ENCODE measurements at places on chromosomes 5 and 9. TPM values are rescaled to one million over a fixed set of nuclear protein-coding genes. Genes with fewer than 3 reads are reported as not detected.

The NEURL1B gene
- 0.05 TPM for total RNA-seq

GRCh38 chr9:129163753-129164152, 14.3 kb downstream of the IER5L start:
- DNase-seq = no peak

The IL13 gene
- total RNA-seq = 231 TPM

DNA sequence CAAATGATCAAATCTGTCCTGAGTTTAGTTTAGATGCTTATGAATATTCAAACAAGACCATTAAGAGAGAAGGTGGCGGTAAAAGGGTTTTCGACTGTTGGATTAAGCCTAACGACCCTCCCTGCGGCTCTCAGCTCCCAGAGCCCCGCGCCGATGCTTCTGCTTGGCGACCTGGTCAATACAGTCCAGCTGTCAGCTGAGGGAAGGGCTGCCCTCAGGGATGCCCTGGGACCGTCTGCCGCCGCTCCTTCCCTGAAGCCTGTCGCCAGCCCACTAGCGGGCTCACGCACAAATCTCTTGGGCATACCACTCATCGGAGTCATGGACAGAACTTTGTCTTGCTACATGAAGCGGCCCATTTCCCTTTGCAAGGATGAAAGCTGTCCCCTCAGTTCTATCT, 136.6 kb upstream of the RAPGEF1 start:
- DNase-seq = no peak

DNA sequence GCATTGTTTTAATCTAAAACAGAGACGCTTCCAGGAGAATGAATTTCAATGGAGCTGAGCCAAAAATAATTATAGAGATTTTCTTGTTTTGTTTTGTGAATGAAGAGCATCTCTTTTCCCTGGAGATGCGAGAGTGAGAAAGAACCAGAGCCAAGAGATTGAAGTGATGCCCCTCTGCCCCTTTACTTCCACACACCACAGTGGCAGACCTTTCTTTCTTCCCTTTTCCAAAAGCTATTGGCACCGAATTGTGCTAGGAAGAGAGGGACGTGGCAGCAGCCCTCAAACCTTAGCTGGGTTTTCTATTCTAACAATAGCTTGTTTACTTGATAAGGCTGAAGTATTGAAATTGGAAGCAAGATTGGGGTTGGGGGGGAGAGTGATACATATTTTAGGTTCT, 133.0 kb upstream of the TMEM161B start:
- DNase-seq = no peak

GRCh38 chr5:99936911-99937310, 598.3 kb upstream of the FAM174A start:
- DNase-seq = no peak

GRCh38 chr9:32589083-32589723, 16.2 kb upstream of the NDUFB6 start:
- DNase-seq = no peak

GRCh38 chr5:88683506-88684135, 199.4 kb downstream of the MEF2C start:
- peak; percentile 64 for DNase-seq

DNA sequence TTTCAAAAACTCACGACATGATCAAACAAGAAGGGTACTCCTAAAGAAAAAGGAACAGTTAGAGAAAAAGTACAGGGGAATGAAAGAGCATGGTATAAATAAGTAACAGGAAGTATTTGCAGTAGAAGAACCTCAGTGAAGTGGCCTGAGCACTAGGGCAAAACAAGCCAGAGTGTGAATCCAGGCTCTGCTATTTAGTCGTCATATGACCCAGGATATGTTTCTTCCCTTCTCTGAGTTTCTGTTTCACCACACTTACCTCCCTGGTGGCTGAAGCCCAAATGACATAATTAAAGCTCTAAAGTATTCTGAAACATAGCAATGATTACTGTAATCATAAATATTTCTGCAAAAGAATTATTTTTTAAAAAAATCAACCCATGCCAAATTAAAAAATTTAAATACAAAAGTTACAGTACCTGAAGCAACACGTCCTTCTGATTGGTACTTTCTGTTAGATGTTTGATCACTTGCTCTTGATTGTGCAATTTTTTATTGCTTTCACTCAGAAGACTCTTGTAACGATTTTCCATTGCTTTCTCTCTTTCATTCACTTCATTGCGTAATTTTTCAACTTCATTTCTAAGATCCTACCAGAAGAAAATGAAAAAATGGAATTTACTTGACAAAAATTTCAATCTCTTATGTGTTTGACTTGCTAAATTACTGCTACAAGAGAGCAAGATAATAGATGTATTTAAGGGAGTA, 88.9 kb downstream of the CDK5RAP2 start:
- no peak for DNase-seq

DNA sequence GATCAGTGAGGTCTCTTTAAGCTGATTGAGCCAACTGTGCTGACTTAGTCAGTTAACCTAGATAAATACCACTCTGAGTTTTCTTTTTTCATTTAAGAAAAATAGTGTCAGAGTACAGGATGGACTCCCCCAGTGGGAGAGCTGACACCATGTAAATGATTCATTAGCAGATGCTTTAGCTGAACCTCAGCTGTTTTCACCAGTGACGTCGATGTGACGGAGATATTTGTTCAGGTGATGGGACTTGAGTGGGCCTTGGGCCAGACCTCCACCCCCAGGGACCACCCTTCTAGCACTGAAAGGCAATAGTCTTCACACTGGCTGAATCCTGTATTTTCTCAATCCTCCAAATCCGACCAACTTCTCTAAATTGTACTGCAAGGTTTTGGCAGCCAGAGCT, 196.1 kb downstream of the GAS1 start:
- no peak for DNase-seq

DNA sequence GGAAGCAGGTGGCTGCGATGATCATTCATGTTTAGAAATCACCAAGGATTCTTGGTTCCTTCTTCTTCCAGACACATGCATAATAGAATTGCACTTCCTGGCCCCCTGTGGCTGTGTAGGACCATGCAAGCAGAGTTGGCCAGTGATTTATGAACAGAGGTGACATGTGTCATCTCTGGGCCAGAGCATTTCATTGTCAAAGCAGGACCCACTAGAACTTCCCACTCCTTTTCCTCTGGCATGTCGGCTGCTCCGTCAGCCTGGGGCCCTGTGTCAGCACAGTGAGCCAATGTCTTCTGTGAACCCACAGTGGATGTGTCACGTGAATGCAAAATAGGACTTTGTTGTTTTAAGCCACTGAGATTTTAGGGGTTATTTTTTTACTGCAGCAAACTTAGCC, 59.2 kb downstream of the HSD17B3 start:
- no peak for DNase-seq

- no peak for DNase-seq
Observed at GRCh38 chr5:154483654-154484392, 5.8 kb upstream of the HAND1 start.

DNA sequence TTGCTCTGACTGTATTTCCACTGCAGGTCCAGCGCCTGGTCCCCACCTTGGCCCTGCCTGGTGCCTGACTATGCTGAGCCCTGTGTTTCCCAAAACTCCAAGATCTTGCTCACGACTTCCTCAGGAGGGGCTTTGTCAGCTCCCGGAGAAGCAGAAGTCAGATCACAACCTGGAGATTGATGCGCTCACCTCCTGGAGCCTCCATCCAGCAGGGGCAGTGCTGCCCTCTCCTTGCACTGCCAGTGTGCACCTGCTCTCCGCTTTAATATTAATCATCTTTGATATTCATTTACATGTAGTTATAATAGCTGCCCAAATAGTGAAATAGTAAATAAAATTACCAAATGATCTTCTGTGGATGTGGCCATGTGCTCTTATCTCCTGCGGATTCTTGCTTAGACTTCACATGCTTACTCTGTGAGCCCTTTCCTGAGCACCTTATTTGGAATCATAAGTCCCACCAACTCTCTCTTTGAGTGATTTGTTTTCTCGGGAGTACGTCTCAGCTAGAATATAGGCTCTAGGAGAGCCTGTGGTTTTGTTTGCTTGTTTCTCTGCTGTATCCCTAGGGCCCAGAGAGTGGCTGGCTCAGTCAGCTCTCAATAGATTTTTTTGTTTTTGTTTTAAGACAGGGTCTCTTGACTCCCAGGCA, 17.4 kb downstream of the MAML1 start:
- DNase-seq = no peak

GRCh38 chr5:129689045-129689444, 58.8 kb upstream of the MINAR2 start:
- no peak for DNase-seq

GRCh38 chr9:120711841-120712538, 2.3 kb downstream of the MEGF9 start:
- peak; percentile 71 for DNase-seq

GRCh38 chr5:10418654-10419345, 22.9 kb upstream of the ROPN1L start:
- no peak for DNase-seq

GRCh38 chr9:71514344-71514975, 253.9 kb downstream of the CEMIP2 start:
- DNase-seq = no peak

DNA sequence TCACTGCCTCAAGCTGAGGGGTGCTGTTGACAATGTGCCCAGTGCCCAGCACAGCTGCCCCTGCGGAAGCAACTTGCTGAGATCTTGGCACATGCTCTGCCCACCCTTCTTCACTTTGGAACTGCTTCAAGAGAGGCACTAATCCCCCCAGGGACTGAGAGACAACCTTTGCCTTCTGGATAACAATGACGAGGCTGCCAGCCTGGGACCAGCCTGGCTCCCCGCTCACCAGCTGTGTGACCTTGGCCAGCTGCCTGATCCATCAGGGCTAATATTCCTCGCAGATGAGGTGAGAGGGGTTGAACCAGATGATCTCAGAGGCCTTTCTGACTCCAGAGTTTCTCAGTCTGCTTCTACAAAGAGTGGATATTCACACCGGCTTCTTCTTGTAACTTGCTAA, 81.0 kb downstream of the SHB start:
- DNase-seq = no peak

DNA sequence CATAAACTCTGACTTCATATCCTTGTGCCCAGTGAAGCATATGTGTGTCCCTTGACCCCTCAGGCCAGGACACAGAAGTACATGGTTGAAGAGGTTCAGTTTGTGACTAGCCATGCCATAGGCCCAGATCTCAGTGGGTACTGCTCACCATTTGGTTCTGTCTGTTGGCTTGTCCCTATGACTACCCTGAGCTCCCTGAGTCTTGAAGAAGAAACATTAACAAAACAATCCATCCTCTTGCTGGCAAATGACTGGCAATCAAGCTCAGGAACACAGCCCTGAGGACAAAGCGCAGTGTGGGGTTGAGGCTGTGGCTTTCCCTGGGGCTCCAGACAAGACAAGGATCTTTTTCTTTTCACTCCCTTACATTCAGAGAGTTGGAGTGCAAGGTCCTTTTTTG, 46.3 kb downstream of the TNFAIP8 start:
- DNase-seq = no peak

The CORO2A gene
- total RNA-seq = 0.92 TPM

The DAB2 gene
- total RNA-seq = not detected

The IRX2 gene
- total RNA-seq = not detected

- no peak for DNase-seq
Observed at GRCh38 chr9:37262410-37262809, 142.0 kb downstream of the ZCCHC7 start.

- DNase-seq = no peak
Observed at GRCh38 chr5:59897075-59897474, 3.5 kb upstream of the PDE4D start.

- no peak for DNase-seq
Observed at GRCh38 chr5:90390326-90390725, 19.2 kb downstream of the CETN3 start.

Data from activated CD4-positive, alpha-beta T cell treated with anti-CD3 and anti-CD28 coated beads, Interleukin-2, amount 10 ng/mL, durations not matched to agents 24 days and 14 days (primary cell).